ENCODE measurements at places on chromosomes 12 and 14. TPM values are rescaled to one million over a fixed set of nuclear protein-coding genes. Genes with fewer than 3 reads are reported as not detected.

- DNase-seq: no peak
Observed at GRCh38 chr12:121237415-121237814, 27.5 kb downstream of the P2RX4 start.

The SRRM4 gene
- not detected for total RNA-seq

DNA sequence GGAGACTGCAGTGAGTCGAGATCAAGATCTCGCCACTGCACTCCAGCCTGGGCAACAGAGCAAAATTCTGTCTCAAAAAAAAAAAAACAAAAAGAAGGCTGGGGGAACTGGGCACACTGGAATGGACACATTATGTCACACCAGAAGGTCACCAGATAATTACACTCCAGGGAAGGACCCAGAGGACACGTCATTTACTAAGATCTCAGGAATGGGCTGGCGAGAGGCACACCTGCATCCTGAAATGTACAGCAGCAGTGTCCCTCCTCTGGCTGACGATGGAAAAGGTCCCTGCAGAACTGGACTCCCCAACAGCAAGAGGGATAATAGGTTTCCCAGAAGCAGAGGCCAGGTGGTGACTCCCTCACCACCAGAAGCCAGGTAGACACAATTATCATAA lies 243.5 kb downstream of the BCL11B start:
- DNase-seq: no peak

DNA sequence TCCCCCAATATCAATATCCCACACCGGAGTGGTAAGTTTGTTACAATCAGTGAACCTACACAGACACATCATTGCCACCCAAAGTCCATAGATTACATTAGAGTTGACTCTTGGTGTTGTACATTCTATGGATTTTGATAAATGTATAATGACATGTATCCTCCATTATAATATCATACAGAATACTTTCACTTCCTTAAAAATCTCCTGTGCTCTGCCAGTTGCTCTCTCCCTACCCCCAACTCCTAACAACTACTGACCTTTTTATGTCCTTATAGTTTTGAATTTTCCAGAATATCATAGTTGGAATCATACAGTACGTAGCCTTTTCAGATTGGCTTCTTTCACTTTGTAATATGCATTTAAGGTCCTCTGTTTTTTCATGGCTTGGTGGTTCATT lies 48.4 kb downstream of the SLC4A8 start:
- no peak for DNase-seq

GRCh38 chr12:49230805-49231194 lies 34.1 kb upstream of the TUBA1C start:
- DNase-seq: no peak

The TMEM117 gene
- total RNA-seq: 11.5 TPM

The BRMS1L gene
- total RNA-seq: 5.0 TPM

The DNAH10 gene
- total RNA-seq: 0.15 TPM

DNA sequence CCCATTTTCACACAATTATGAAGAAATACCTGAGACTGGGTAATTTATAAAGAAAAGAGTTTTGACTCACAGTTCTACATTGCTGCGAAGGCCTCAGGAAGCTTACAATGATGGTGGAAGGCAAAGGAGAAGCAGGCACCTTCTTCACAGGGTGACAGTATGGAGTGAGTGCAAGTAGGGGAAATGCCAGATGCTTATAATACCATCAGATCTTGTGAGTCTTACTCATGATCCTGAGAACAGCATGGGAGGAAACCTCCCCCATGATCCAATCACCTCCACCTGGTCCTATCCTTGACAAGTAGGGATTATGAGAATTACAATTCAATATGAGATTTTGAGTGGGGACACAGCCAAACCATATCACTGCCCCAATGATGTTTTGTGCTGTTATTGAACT lies 189.3 kb upstream of the CRY1 start:
- DNase-seq: no peak

The KLRC1 gene
- 1.0 TPM for total RNA-seq

The TRIM9 gene
- total RNA-seq: 6.2 TPM

The FOXN4 gene
- not detected for total RNA-seq

DNA sequence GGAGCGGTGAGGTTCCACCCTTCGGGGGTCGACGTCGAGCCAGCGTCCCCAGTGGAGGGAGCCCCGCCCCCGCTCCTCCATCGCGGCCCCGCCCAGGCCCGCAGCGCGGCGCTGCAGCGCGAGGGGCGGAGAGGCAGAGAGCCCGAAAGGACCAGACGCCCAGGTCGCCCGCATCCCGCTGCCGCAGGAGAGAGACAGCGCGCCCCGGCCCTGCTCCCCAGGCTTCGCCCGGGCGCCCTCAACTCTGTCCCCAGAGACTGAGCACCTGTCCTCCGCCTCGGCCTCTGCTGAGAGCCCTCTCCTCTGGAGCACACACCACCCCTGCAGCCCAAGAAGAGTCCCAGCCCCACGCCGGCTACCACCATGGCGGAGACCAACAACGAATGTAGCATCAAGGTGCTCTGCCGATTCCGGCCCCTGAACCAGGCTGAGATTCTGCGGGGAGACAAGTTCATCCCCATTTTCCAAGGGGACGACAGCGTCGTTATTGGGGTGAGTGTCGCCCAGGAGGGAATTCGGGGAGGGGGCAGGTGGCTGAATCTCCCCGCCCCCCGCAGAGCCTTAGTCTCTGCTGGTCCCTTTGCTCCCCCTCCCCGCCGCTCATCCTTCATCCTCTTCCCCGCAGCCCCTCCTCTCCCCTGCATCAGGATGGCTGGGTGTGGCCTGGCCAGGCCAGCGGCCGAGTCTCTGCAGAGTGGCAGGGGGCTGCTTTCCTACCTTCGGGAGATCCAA lies at the start of gene KIF5A:
Gene KIF5A, plus strand, starts transcription at position 136 of the 732 bp plus-strand sequence. Its CDS starts 228 bp downstream, at position 364.
- DNase-seq: no peak

The SLC10A1 gene
- not detected for total RNA-seq

The MAP3K9 gene
- total RNA-seq: 10.0 TPM

GRCh38 chr12:129592449-129592848 lies 311.4 kb downstream of the TMEM132D start:
- no peak for DNase-seq

DNA sequence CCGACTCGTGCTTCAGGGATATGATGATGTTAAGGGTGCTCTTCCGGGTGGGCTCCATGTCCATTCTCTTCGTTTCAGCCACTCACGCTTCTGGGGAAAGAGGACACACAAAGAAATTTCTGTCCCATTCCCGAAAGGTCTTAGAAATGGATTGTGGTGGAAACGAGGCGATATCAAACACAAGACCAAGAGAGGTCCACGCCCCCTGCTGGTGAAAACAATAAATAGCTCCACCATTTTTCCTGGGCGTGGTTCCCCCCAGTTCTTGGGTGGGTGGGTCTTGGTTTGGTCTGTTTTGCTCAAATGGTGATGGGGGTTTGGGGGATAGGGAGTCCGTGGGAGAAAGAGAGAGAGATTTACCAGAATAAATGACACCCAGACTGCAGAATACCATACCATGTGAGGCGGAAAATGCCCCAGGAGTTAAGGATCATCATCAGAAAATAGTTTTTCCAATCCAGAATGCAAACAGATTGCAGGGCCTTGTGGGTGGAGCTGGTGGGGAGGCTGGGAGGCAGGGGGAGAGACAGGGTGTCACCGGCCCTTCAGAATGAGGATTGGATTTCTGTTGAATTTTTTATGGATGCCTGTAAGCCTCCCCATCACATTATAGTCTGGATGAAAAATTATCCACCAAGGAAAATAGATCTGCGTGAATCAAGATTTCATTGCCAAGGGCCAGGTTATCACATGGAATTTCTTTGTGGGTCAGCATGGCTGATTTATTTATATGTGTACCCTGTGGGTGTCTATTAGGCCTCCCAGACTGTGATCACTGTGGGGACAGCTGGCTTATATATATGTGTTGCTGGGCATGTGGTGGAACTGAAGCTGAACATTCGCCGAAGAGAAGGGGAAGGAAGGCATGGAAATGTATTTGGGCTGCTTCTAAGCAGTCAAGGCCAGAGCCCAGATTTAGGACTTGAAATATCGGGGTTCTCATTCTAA lies 55.8 kb downstream of the SRRM4 start:
- DNase-seq: no peak

- no peak for DNase-seq
Observed at GRCh38 chr14:70832561-70833305, 23.4 kb upstream of the MAP3K9 start.

The DNAJC22 gene
- total RNA-seq: 45.6 TPM

DNA sequence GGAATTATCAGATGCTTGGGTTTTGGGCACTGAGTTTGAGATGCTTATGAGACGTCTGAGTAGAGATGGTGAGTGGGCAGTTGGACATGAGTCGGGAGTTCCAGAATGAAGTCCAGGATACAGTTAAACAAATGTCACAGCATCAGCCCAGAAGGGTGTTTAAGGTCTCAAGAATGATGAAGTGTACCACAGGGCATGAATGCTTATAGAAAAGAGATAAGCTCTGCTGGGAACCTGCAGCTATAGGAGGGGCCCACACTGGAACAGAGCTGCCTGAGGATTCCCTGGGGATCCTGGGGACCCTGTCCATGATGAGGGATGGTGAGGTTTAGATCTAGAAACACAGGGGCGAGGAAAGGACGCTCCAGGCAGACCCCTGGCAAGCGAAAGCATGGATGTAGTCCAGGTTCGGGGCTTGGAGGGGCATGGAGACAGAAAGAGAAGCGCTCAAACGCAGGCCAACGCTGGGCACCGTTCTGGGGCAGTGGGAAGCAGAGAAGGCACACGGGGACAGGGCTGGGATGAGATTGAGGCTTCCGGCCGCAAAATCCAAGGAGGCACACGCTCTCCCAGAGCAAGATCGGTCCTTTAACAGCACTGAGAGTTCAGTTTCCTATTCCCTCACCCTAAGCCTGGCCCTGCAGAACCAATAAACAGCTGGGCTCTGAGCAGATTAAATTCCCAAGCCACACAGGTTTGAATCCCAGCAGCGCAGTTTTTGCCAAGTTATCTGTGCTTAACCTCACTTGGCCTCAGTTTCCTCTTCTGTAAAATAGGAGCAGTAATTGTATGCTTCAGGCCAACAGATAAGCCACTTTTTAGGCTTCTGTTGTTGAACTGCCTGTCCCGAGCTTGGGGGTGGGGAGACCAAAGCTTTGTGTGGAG lies 52.9 kb downstream of the EID3 start:
- DNase-seq: no peak

DNA sequence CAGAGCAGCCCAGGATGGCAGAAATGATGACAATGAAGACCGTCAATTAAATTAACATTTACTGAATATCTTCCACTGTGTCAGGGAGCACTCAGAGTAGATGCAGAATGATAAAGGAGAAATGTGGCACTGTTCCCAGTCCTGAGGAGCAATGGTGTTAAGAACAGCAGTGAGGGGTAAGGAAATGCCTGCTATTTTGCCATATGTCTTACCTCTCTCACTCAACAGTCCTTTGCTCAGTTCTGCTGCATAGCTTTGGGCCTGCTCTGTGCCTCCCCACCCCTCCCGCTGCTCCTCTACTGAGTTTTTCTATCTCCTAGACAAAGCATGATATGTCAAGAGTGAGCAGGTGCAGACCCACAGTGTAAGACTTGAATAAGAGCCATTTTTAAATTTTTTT lies 318.8 kb downstream of the NAV3 start:
- no peak for DNase-seq

DNA sequence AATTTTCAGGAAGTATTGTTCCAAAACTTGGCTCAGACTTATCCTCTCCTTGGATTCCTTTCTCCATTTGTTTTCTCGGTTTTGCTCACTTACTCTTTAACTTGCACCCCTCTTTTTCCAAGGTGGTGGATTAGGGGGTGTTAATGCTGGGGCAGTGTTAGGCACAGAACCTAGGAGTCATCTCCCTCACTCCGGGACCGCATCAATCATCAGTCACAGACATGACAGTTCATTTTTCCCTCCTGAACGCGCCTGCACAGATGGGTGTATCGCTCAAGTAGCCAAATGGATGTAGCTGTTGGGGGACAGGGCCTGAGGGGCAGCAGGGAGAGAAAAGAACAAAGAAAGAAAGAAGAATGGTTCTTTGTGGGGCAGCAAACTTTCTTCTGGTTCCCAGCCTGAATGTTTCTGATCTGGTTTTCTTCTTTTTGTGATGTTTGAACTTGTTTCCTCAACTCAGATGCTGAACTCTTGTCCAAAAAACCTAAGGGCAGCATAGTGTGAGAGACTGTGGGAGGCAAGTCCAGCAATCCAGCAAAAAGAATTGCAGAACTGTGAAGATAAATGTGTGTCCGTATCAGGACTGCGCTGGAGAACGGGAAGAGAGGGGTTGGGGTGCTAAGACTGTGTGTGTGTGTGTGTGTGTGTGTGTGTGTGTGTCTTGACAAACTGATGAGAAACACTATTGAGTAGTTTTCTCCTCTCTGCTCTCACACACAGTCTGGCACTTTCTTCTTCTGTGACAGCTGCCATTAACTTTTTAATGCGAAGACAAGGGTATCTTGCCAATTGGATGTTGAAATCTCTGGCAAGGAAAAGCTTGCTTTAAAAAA lies 131.1 kb downstream of the FBXL14 start:
- DNase-seq: no peak

The STAC3 gene
- 4.2 TPM for total RNA-seq

DNA sequence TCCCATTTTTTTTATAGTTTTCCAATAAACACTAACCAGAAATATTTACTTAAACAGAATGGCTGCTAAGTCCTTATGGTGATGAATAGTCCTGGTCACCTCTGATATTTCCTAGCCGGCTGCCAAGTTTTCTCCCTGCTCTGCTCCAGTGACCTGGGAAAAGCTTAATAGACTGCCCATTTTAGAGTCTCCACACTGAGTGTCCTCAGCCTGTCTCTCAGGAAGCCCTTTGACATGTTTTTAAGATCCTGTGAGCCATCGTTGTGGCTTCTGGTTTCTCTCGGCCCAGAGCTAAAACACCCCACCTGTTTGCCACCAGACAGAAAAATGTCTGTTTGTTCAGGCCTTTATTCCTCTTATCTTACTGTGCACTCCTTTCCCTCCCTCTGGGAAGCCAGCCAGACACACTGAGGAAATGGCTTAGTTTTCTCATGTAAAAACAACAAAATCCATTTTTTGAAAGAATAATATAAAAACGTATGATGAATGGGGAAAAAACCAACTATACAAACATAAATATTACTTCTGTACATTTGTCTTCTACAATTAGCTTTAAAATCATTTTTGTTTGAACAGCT lies 25.4 kb upstream of the ALDH2 start:
- no peak for DNase-seq

- no peak for DNase-seq
Observed at GRCh38 chr14:75125617-75126016, 1.2 kb downstream of the NEK9 start.

The KRT72 gene
- total RNA-seq: not detected

DNA sequence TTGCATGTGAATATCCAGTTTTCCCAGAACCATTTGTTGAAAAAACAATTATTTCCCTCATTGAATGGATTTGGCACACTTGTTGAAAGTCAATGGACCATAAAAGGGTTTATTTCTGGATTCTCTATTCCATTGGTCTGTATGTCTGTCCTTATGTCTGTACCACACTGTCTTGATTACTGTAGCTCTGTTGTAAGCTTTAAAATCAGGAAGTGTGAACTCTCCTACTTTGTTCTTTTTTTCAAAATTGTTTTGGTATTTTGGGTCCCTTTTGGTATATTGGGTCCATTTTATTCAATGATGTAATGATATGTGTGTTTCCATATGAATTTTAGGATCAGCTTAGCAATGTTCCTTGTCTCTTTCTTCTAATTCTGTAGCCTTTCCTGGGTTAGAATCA lies 64.8 kb downstream of the PPP2R5C start:
- no peak for DNase-seq

All from left colon (tissue), 2 donors.